Activated T-helper 2 cell treated with anti-CD3 and anti-CD28 coated beads, Interferon-gamma antibody, Interleukin-2, Interleukin-4, amounts not matched to agents 10 μg/mL and 5 μg/mL and 100 μg/mL, durations not matched to agents 14 hours and 24 hours and 36 hours (primary cell): ENCODE measurements at places on chromosomes 7 and 10. TPM values are rescaled to one million over a fixed set of nuclear protein-coding genes. Genes with fewer than 3 reads are reported as not detected.

Gene VPS26A
- total RNA-seq = 28.4 and 31.1 TPM in 2 replicates

Gene ZCCHC24
- total RNA-seq = 2.1 and 2.6 TPM in 2 replicates

Gene PHTF2
- 31.8 and 34.8 TPM in 2 replicates for total RNA-seq

DNA sequence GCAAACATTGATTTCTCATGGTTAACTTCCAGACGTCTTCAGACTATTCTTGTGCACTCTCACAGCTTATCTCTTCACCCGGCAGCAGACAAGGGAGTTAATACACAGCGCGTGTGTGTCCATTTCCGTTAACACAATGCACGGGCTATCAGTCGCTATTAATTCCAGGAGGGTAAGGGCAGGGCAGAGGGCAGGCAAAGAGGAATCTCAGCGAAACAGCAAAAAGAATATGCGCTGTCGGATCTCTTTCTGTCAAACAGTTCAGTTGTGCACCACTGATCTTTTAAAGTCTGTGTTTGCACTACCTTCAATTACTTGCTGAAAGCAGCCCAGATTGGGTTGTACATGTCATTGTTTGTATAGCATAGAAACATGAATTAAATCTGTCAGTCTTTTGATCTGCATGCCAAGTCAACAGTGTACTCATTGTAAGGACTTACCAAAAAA is 41.1 kb upstream of the CABCOCO1 start:
- no peak for DNase-seq
- no peak overlapping the region for H3K4me3 ChIP-seq
- no peaks in the 10 kb centered on the region for H3K4me1 ChIP-seq
- no peaks in the 10 kb centered on the region for H3K36me3 ChIP-seq

GRCh38 chr7:7181519-7182155 is 707 bp upstream of the C1GALT1 start:
- no peaks in the 10 kb centered on the region for H3K27me3 ChIP-seq
- peak; percentile 45 for DNase-seq
- peaks cover 29% of the 10 kb centered on the region for H3K4me1 ChIP-seq
- peak overlapping the region; percentile 95 for H3K4me3 ChIP-seq
- H3K36me3 ChIP-seq = peaks cover 22% of the 10 kb centered on the region

Gene LGI1
- total RNA-seq = not detected in 2 replicates

Gene BEND7
- total RNA-seq = not detected in 2 replicates

DNA sequence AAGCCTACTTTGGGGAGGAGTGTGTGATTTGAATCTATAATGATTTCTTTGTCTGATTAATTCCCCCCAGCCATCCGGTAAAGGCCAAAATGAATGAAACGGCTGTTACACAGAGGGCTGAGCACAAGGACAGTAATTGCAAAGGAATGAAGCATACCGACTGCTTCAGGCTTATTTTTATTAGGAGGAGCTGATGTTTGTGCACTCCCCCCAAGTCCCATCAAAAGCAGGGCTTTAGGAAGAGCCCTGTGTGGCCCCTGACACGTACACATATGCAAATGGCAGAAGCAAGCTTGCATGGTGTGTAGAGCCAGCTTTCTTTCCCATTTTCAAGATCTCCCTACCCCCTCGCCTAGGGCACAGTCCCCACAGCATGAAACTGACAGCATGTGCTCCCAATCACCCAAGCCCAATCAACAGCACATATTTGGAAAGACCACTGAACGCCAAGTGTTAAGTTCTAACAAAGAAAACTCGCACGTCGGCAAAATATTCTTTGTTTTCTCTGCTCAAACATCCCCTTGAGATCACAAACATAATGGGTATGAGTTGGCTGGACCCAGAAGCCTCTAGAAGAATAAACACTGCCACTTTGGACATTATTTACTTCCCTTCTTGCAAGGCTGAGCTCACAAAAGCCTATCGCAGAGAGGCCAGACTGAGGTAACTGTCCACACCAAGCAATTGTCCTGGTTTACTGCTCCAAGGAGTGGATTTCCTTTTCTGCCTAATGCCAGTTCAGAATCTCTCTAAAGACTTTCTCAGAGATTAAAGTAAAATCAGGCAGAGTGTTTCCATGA is 143.0 kb downstream of the CUBN start:
- no peak for DNase-seq
- no peak overlapping the region for H3K27ac ChIP-seq
- H3K36me3 ChIP-seq = no peaks in the 10 kb centered on the region
- no peaks in the 10 kb centered on the region for H3K4me1 ChIP-seq
- H3K27me3 ChIP-seq = peaks cover 15% of the 10 kb centered on the region

GRCh38 chr10:96324447-96324846 is 20.2 kb downstream of the DNTT start:
- no peaks in the 10 kb centered on the region for H3K4me1 ChIP-seq
- no peaks in the 10 kb centered on the region for H3K36me3 ChIP-seq
- no peak for DNase-seq
- H3K27me3 ChIP-seq = peaks cover 25% of the 10 kb centered on the region
- no peak overlapping the region for H3K27ac ChIP-seq
- no peak overlapping the region for H3K4me3 ChIP-seq

GRCh38 chr10:48257407-48257961 is 17.0 kb downstream of the FRMPD2 start:
- no peak overlapping the region for H3K27ac ChIP-seq
- peaks cover 22% of the 10 kb centered on the region for H3K27me3 ChIP-seq
- no peak for DNase-seq
- no peaks in the 10 kb centered on the region for H3K36me3 ChIP-seq
- no peaks in the 10 kb centered on the region for H3K4me1 ChIP-seq

Gene GNG11
- not detected in 2 replicates for total RNA-seq

DNA sequence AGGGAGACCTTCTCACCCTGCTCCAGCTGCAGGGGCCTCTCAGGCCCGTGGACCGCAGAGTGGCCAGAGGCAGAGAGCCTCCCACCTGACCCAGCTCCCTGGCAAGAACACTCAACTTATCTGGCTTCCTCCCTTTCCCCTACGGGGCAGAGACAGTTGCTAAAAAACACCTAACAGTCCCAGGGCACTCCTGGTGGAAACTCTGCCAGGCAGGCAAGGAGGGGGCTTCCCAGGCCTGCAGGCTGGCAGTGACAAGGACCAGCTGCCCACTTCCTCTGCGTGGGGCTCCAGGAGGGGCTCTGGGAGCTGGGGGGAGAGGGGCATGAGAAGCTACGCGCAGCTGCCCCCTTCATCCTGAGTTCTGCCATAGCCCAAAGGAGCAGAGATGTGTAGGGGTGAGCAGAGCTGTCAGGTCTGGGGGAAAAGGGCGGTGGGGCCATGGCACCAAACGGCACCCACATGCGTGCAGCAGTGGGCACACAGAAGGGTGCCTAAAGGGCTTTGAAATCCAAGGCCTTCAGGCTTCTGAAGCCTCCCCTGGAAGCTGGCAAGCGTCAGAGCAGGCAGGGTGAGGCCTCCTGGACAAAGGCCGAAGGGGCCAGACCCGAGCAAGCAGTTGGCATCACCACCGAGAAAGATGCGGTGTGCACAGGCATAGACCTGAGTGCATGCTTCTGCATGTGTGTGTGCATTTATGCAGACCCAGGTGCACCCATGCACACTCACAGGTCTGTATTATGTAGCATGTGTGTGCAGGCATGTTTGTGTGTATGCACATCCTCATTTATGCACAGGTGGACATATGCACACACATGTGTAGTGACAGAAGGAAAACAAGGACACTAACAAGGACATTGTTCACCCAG is 14.4 kb downstream of the SPOCK2 start:
- H3K27me3 ChIP-seq = no peaks in the 10 kb centered on the region
- H3K36me3 ChIP-seq = peaks cover 61% of the 10 kb centered on the region
- H3K4me3 ChIP-seq = no peak overlapping the region
- H3K27ac ChIP-seq = peak overlapping the region; percentile 14
- DNase-seq = no peak

DNA sequence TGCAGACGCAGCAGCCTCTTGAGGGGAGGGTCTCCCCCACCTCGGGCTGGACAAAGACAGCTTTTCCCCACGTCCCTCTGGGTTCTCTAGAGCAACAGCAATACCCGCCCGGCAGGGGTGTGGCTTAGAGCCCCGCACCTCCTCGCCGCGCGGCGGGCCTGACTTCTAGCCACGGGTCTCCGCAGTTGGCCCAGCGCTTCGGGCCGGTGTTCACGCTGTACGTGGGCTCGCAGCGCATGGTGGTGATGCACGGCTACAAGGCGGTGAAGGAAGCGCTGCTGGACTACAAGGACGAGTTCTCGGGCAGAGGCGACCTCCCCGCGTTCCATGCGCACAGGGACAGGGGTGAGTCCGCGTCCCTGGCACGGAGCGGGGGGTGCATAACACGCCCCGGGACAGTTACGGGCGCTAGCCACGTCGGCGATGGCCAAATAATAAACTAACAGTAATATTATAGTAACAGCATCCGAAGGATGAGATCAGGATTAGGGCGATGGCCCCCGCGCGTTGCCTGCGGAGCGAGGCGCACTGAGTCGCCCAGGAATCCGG is 1.2 kb downstream of the CYP2E1 start:
- H3K36me3 ChIP-seq = no peaks in the 10 kb centered on the region
- H3K4me1 ChIP-seq = peaks cover 8% of the 10 kb centered on the region
- DNase-seq = no peak
- peaks cover 48% of the 10 kb centered on the region for H3K27me3 ChIP-seq
- no peak overlapping the region for H3K27ac ChIP-seq
